ENCODE measurements at places on chromosomes 1 and 21.
A peak's percentile ranks its signal among the peaks of the same experiment; 100 is the strongest.

- DNase-seq, result no peak
These were observed 53.7 kb downstream of the CACHD1 start for GRCh38 chr1:64523413-64524337.

GRCh38 chr1:10319750-10320149 is 79.1 kb upstream of the PGD start:
- DNase-seq, result no peak

DNA sequence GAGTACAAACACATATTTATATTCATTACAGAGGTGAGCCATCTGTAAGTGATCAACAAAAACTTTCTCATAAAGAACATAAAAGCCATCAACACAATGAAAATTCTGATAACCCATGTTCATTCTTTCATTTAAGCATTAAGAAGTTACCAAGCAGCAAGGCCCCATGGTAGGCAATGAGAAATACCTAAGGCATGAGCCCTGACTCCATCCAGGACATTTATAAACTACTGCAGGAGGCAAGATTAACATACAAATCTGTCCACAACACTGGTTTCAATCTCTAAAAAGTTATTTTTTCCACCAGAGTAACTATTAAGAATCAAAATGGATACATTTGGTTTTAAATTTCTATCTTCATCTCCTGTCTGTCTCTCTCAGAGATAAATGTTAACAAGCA is 76.1 kb downstream of the SIPA1L2 start:
- peak; percentile 50 for DNase-seq

DNA sequence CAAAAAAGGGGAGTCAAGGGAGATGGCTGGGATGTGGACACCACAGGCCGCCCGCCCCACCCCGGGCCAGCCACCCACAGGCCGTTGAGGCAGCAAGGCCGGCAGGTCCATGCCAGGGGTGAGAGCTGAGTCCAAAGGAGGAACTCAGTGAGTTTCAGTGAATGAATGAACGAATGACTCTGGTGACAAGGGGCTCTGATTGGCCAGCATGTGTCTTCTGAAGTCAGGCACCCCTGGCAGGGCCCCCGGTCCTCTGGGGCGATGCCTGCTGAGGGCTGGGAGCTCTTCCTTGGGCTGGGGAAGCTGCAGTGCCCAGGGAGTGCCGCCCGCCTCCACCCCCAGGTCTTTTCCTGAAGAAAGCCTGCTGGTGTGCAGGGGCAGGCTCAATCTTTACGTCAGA is 236.1 kb upstream of the VAMP3 start:
- no peak for DNase-seq

GRCh38 chr1:86687595-86687994 is 16.8 kb upstream of the SH3GLB1 start:
- peak; percentile 13 for DNase-seq
